ENCODE measurements at places on chromosomes 1 and 21.

DNA sequence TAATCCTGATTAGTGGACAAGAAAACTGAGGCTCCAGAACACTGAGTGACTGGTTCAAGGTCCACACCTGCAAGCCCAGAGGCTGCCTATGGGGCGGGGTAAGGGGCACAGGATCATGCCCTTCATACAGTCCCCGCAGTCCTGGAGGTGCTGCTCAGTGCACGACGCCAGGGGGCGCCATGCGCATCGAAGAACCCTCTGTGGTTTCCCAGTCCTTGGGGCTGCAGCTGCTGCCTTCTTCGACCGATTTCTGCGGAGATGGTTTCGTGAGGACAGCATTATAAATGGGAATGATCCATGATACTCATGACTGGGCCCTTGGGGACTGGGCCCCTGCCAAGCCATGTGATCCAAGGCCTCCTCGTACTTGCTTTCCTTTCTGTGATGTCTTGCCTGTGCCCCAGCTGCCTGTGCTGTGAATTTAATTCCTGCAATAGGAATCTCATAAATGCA is 37.1 kb upstream of the ARHGEF10L start:
- peak; percentile 64 for DNase-seq

- DNase-seq: no peak
Observed at GRCh38 chr1:6148497-6149241, 31.5 kb downstream of the CHD5 start.

GRCh38 chr1:67627906-67628305 is 57.1 kb upstream of the GADD45A start:
- no peak for DNase-seq

- DNase-seq: no peak
Observed at GRCh38 chr1:2003541-2004131, at the start of gene CFAP74. Gene CFAP74, minus strand, starts transcription at chr1:2003786. Its CDS starts 12,830 bp downstream, at chr1:1990956.

GRCh38 chr1:241157435-241157834 is 199.6 kb downstream of the RGS7 start:
- DNase-seq: no peak

- DNase-seq: no peak
Observed at GRCh38 chr21:41942457-41942856, 11.4 kb downstream of the C2CD2 start.

GRCh38 chr1:198444792-198445191 is 95.7 kb downstream of the ATP6V1G3 start:
- no peak for DNase-seq

- DNase-seq: peak; percentile 51
Observed at GRCh38 chr1:243850452-243851256, 611 bp upstream of the AKT3 start.

GRCh38 chr1:241077386-241078147 is 279.4 kb downstream of the RGS7 start:
- DNase-seq: no peak

DNA sequence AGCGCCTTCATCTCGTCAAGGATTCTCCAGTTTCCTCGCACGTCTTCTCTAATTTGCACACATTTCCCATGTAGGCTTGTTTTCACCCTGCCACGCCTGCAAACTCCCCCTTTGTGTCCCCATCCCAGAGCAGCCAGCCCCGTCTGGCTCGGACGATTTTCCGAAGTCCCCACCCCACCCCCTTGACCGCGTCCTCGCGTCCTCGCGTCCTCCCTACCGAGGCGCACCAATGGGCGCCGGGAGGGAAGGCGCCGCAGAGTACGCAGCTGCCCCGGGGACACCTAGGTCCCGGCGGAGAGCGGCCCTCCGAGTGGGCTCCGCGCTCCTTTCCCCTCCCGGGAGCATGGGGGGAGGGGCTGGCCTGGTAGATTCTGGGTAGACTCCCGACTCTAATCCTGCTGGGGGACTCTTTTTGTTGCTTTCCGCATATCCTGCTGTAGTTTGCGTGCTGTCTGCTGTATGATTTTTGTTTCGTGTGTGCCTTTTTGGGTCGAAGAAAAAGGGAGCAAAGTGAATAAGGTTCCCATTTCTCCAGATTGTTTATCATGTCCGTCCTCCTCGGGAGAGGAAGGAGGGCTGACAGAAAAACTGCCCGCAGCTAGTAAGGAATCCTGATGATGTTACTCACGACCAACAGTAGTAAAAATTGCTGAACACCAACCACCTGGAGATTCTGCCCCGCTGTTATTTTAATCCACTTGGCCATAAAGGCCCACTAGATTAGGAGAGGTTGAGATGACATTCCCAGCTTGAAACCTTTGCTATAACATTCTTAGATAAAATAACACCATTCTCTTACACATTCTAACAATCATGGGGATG is 1.5 kb downstream of the CACHD1 start:
- DNase-seq: no peak

GRCh38 chr1:240314845-240315801 is 223.4 kb downstream of the FMN2 start:
- peak; percentile 72 for DNase-seq

DNA sequence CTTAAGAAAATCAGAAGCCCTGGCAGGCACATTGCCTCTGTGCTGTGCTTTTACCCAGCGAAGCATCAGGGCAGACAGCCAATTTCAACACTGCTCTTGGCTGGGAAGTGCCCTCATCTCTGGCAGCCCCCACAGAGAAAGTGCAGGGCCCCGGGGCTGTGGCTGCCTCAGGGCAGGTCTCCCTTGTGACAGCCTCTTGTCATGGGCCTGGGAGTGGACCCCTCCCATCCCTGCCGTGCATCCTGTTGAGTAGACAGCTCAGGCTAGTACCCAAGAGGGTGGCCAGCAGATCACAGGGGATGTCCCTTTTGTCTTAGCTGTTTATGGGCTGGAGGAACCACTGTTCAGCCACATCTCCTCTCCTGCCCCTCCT is 23.3 kb downstream of the TTC34 start:
- no peak for DNase-seq

- no peak for DNase-seq
Observed at GRCh38 chr1:18580047-18580446, 50.6 kb upstream of the PAX7 start.

- DNase-seq: no peak
Observed at GRCh38 chr1:56215771-56216170, 363.6 kb downstream of the PLPP3 start.
